Natural killer cell treated with Interleukin-12 subunit alpha and Interleukin-12 subunit beta and Interleukin-15 and Interleukin-18, amount 100 ng/mL, for 72 hours (primary cell): ENCODE measurements at places on chromosomes 1 and 21. TPM values are rescaled to one million over a fixed set of nuclear protein-coding genes. Genes with fewer than 3 reads are reported as not detected.

GRCh38 chr1:27568300-27569087, 35.5 kb downstream of the AHDC1 start:
- DNase-seq: peak; percentile 93

GRCh38 chr1:207882692-207883091, 28.2 kb downstream of the CD34 start:
- DNase-seq: no peak

GRCh38 chr21:41396558-41397075, 29.4 kb upstream of the MX1 start:
- DNase-seq: no peak

- no peak for DNase-seq
These were observed 53.6 kb downstream of the LHX9 start for GRCh38 chr1:197970771-197971170.

- DNase-seq: no peak
These were observed 244.5 kb downstream of the GPR52 start for GRCh38 chr1:174692313-174692712.

DNA sequence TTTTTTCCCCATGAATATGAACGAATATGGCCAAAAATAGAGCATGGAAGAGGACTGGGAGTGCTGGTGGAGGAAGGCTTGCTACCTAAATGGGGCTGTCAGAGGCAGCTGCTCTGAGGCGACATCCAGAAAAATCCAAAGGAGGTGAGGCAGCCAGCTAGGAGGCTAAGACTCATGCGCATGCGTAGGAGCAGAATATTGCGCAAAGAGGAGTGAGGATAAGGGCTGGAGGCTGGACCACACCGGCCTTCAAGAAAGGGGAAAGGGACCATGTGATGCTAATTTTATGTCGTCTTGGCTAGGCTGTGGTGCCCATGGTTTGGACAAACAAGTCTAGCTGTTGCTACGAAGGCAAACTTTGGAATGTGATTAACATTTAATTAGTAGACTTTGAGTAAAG, 30.5 kb downstream of the HEYL start:
- DNase-seq: no peak

GRCh38 chr1:29828526-29829447, 592.5 kb downstream of the PTPRU start:
- no peak for DNase-seq

DNA sequence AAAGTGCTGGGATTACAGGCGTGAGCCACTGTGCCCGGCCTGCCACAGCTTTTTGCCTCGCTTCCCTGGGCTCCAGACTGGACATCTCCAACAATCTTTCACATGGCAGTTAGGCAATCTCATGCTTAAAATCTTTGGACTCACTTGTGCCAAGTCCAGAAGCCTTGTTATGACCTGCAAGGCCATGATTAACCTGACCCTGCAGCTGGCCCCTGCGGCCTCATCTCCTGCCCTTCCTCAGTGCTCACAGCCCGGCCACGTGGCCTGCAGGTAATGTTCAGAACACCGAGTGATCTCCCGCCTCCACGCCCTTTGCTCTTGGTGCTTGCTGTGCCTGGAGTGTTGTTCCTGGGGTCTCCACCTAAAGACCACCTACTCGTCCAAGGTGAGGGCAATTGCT, 24.9 kb downstream of the FAAH start:
- DNase-seq: no peak

DNA sequence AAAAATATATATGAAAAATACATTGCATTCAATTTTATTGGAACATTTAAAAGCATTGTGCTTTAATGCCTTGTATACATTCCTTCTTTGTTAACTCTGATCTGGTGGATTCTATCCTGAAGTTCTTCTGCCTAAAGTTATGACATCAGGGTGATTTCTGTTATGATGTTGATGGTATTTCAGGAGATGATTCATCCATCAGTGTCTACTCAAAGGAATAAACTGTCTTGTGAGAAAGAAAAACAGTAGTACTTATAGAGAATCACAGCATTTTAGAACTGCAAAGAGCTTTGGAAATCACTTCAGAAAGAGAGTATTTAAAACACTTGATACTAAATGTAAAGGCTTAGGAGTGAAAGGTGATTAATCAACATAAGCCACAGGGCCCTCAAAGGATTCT, 155.7 kb downstream of the PTPRC start:
- no peak for DNase-seq

- no peak for DNase-seq
These were observed 36.9 kb upstream of the EDEM3 start for GRCh38 chr1:184791550-184791900.

- no peak for DNase-seq
These were observed 43.1 kb downstream of the MROH9 start for GRCh38 chr1:170978371-170978910.

DNA sequence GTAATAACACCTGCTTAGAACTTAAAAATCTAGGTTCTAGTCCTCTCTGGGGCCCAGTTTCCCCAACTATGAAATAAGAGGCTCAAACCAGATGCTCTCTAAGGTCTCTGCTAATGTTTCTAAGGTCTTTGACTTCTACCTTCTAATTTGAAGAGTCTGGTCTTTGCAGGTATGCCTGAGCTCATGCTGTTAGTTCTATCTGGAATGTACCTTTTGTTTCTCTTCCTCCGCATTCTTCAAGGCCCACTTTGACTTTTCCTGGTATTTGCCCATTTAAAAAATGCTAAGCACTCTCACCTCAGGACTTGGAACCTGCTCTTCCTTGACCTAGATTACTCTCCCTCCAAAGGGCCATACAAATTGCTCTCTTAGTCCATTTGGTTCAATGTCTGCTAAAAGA, 13.5 kb downstream of the SLC35D1 start:
- DNase-seq: no peak

- DNase-seq: no peak
These were observed 103.9 kb upstream of the DUSP10 start for GRCh38 chr1:221845650-221846371.

PODN gene
- not detected for total RNA-seq

OR10T2 gene
- total RNA-seq: not detected

BPNT1 gene
- 32.2 TPM for total RNA-seq

GBP4 gene
- 123 TPM for total RNA-seq

CHI3L2 gene
- total RNA-seq: 4.3 TPM

CLCA4 gene
- total RNA-seq: not detected
